ENCODE measurements at places on chromosomes 5 and 9. TPM values are rescaled to one million over a fixed set of nuclear protein-coding genes. Genes with fewer than 3 reads are reported as not detected.

The SUSD3 gene
- not detected for total RNA-seq

DNA sequence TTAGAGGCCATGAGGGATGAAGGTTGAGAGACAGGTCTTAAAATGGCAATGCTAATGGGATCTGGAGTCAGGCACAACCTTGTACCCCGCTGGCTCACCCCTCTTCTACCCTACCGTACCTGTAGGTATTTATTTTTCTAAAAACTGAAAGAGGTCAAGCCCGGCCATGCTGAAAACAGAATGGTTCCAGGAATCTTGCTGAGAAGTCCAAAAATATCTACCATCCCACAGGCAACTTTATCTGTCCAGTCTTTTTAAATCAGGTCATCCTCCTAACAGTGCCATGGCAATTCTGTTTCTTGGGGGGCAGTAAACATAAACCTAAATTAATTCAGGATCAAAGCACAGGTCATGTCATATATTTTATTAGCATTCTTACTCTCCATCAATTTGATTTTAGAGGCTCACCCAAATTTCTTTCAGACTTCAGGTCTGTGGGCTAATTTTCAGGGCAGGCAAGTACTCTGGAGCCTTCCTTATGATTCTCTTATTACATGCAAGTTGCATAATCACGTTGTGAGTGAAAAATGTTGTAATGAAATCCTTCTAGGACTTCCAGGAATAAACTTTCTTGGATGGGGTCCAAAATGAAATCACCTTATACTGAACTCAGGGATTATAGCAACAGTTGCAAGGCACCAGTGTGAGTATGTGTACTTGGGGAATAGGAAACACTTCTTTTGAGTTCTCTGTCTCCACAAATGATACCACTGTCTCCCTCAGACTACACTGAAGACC, 102.7 kb upstream of the NREP start:
- DNase-seq = peak; percentile 58

The PLPP7 gene
- total RNA-seq = 11.4 TPM

The PCDHB7 gene
- 0.39 TPM for total RNA-seq

The NSUN2 gene
- total RNA-seq = 20.6 TPM

The SOWAHA gene
- not detected for total RNA-seq

GRCh38 chr5:65482736-65483545, 1.2 kb upstream of the ADAMTS6 start:
- peak; percentile 68 for DNase-seq

GRCh38 chr9:4734150-4734549, 6.9 kb downstream of the AK3 start:
- no peak for DNase-seq

DNA sequence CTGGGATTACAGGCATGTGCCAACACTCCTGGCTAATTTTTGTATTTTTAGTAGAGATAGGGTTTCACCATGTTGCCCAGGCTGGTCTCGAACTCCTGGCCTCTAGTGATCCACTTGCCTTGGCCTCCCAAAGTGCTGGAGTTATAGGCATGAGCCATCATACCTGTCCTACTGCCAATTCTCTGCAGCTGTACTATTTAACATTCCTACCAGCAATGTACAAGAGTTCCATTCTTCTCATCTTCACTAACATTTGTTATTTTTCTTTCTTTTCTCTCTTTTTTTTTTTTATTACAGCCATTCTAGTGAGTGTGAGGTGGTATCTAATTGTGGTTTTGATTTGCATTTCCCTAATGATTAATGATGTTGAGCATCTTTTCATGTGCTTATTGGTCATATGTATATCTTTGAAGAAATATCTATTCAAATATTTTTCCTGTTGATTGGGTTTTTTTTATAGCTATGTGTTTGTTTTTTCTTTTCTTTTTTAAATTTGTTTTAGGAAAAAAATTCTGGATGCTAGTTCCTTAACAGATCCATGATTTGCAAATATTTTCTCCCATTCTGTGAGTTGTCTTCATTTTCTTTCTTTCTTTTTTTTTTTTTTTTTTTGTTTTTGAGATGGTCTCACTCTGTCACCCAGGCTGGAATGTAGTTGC, 17.4 kb downstream of the ANKHD1 start:
- DNase-seq = no peak

- DNase-seq = no peak
Observed at GRCh38 chr5:159182691-159183090, 26.7 kb downstream of the RNF145 start.

DNA sequence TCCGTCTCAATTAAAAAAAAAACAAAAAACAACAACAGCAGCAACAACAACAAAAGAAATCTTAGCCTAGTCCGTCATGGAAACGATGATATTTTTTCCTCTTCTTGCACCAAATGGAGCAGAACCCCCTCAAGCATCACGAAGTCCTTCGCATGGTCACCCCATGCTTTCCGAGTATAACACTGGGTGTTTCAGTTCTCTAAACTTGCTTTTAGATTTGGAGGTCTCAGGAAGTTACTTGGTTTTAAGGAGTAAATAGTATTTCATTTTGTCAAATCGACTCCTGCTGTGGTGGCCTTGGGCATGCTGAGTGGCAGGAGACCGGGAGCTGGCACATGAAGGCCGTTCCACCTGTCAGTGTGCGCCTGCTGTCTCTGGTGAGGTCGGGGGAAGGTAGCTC, 118.5 kb upstream of the CACNA1B start:
- DNase-seq = no peak

The DBH gene
- total RNA-seq = not detected

The NRG2 gene
- total RNA-seq = 1.9 TPM

DNA sequence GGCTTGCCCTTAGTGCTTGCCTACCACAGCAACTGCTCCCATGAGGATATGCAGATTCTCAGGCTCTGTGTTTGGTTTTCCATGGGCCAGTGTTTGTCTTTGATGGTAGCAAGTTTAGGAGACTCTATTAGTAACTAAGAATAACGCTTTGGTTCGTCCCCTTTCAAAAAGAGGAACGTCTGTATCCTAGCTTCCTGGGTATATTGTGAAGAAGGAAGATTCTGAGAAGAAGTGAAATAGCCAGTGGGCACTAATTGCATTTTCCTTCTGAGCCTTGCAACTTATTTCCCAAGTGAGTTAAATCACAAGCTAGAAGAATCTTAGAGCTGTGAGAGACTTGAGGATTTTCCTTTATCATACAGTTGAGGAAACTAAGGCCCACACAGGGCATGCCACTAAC, 376.8 kb downstream of the PIK3R1 start:
- no peak for DNase-seq

The UNC5A gene
- 0.10 TPM for total RNA-seq

DNA sequence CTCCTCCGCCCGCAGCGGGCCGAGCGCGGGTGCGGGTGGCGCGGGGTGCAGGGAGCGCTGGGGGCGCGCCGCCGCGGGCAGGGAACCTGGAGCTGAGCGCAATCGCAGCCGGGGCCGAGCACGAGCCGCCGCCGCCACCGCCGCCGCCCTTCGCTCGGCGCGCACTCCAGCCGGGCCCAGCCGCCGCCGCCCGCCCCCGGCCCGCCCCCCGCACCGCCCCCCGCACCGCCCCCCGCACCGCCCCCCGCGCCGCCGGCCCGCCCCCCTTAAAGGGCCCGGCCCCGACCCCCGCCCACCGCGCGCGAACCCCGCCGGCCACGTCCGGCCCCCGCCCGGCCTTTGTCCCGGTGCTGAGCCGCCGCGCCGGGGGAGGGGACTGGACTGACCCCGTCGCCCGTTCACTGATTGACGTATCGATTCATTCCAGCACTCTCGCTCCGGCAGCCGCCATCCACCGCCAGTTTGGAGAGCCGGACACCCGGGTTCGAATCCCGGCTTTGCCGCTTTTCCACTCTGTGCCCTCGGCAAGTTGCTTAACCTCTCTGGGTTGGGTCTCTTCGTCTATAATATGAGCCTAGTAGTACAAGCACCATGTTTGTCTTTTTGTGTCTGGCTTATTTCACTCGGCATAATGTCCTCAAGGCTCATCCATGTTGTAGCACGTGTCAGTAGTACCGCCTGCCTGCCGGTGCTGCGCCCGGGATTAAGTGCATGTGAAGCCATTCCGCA, at the start of gene SH3PXD2B:
Gene SH3PXD2B, minus strand, starts transcription at position 168 of the 729 bp plus-strand sequence. CDS start 173 bp downstream, outside the sequence.
- peak; percentile 45 for DNase-seq

The SMIM33 gene
- not detected for total RNA-seq

The CCDC107 gene
- total RNA-seq = 18.1 TPM

DNA sequence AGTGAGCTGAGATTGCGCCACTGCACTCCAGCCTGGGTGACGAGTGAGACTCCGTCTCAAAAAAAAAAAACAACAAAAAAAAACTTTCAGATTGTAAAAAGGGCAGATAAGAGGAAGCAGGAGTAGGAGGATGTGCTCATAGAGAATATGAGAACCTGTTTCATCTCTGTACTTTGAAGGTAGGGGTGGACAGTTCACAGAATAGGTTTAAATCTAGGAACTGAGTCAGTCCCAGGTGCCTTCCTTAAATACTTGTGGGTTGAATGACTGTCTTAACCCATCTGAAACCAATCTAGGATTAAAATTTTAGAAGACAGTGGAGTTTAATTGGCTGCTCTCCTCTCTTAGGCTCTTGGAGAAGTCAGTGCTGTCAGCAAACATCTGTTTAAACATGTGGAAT, 12.4 kb downstream of the POLK start:
- DNase-seq = no peak

The ACOT12 gene
- not detected for total RNA-seq

The SH3TC2 gene
- total RNA-seq = 9.3 TPM

The NR2F1 gene
- total RNA-seq = 16.4 TPM

DNA sequence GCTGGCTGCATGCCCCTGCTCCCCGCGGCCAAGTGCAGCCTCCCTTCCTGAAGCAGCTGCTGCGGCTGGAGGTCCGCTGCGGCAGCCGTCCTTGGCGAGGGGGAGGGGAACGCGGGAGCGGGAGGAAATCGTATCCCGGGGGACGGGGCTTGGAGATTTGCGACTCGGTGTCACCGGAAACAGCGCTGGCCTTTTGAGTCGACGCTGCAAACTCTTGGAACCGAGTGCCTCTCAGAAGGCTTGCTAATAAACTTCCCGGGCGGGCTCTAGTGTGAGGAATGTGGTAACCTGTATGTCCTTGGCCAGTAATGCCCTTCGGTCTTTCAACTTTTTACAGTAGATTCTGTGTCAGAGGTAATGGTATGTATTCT, 82.7 kb downstream of the PTPDC1 start:
- no peak for DNase-seq

GRCh38 chr5:129204525-129204924, 110.0 kb downstream of the ISOC1 start:
- no peak for DNase-seq

DNA sequence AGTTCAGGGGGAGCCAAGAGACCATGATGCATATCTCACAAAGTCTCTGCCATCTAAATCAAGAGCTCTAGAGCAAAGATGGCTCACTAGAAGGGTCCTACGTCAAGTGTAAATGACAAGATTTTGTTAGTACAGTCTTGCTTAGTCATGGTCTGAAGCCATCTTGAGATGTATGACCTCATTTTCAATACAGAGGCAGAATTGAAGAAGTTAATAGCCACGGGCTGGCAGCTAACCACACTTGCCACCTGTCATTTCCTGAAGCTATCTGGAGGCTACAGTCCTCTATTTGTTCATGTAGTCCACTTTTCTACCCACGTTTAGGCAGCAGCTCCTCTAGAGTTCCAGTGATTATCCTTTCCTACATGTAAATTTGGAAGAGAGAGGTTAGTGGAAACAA, 231.7 kb upstream of the CDH12 start:
- no peak for DNase-seq

The FKTN gene
- total RNA-seq = 21.0 TPM

- DNase-seq = peak; percentile 88
Observed at GRCh38 chr5:110916381-110917049, 155.0 kb upstream of the TSLP start.

The SOHLH1 gene
- not detected for total RNA-seq

The IFNB1 gene
- not detected for total RNA-seq

GRCh38 chr9:4803670-4804530, 11.2 kb downstream of the RCL1 start:
- no peak for DNase-seq

DNA sequence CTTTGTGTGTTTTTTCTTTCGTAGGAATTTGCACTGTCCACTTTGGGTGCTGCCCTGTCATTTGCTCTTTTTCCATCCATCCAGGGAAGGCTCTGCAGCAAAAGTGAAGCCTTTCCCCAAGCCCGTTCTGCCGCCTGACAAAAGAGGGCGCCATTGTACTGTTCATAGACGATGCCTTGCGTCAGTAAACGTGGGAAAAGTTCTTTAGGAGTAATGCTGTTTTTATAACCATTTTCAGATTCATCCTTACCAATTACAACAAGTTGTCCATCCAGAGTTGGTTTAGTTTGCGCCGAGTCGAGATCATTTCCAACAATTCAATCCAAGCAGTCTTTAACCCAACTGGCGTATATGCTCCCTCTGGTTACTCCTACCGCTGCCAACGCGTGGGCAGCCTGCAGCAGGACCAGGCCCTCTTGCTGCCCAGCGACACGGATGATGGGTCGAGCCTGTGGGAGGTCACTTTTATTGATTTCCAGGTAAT, 34.3 kb upstream of the RPS23 start:
- DNase-seq = peak; percentile 73

GRCh38 chr5:74542482-74542881, 98.0 kb downstream of the ENC1 start:
- DNase-seq = peak; percentile 61

- DNase-seq = no peak
Observed at GRCh38 chr9:33439731-33440130, 7.7 kb downstream of the AQP3 start.

DNA sequence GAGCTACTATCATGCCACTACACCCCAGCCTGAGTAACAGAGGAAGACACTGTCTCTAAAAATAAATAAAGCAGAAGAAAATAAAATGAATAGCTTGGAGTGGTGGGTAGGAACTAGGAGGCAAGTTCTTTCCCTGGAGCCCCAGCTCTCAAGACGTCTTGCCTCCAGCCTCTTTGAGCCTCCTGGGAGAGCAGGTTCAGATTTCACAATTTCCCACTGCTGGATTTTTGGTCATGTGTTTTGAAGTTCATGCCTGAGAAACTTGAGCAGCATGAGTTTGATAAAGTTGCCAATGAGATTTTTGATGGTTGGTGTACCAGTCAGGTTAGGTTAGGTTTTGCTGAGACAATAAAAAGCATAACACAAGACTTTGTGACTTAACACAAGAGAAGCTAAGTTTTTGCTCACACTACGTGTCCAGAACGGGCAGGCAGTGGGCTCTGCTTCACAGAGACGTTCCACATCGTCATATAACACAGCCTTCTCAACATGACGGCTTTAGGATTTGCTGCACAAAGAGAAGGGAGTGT, 4.1 kb upstream of the CCDC69 start:
- no peak for DNase-seq

- DNase-seq = no peak
Observed at GRCh38 chr9:19788614-19789271, at the start of gene SLC24A2. Gene SLC24A2, minus strand, starts transcription at chr9:19789037.

DNA sequence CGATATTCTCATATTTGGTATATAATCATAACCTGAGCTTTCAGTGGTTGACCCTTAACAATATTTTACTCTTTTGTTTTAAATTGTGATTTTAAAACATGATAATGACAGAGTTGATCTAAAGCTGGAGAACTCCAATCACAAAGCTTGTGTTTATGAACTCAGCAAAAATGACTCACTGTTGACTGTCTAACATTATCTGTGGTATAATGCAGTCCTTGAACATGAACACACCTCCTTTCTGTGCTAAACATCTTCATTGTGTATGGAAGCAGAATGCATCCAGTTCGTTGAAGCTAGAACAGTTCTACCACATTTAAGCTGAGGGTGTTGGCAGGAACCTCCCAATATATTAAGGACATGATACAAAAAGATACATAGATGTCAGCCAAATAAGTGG, 1030.2 kb upstream of the SEMA6A start:
- DNase-seq = no peak

- peak; percentile 5 for DNase-seq
Observed at GRCh38 chr5:92945605-92946097, 635.4 kb downstream of the NR2F1-AS1 start.

The RANBP3L gene
- total RNA-seq = 2.6 TPM
